Stimulated activated CD4-positive, alpha-beta T cell treated with anti-CD3 and anti-CD28 coated beads, Interleukin-1b, Interleukin-23, amount 100 ng/mL, for 1 hour (primary cell): ENCODE measurements at places on chromosomes 3 and 15.

DNA sequence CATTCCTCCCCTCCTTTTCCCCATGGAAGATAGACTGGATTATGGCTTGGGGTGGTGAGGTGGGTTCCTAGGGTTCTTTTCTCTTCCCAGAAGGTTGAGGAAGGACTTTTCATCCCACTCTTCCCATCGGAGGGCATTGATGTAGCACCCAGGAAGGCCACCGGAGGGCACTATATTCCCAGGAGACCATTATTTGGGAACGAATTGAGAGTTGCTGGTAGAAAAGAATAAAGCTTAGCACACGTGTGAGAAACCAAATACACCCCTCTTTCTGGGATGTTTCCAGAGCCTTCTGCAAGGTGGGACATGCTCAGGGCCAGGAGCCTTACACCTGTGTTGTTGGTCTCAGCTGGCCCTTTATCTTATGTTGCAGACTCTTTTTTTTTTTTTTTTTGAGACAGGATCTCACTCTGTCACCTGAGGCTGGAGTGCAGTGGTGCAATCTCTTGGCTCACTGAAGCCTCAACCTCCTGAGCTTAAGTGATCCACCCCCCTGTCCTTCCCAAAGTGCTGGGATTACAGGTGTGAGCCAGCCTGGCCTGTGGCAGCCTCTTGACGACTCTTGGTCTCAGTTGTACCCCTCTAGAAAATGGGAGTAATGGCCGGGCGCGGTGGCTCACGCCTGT lies 6.3 kb upstream of the CDC25A start:
- no peak for DNase-seq

GRCh38 chr3:15886521-15886920 lies 88.7 kb upstream of the ANKRD28 start:
- no peak for DNase-seq

DNA sequence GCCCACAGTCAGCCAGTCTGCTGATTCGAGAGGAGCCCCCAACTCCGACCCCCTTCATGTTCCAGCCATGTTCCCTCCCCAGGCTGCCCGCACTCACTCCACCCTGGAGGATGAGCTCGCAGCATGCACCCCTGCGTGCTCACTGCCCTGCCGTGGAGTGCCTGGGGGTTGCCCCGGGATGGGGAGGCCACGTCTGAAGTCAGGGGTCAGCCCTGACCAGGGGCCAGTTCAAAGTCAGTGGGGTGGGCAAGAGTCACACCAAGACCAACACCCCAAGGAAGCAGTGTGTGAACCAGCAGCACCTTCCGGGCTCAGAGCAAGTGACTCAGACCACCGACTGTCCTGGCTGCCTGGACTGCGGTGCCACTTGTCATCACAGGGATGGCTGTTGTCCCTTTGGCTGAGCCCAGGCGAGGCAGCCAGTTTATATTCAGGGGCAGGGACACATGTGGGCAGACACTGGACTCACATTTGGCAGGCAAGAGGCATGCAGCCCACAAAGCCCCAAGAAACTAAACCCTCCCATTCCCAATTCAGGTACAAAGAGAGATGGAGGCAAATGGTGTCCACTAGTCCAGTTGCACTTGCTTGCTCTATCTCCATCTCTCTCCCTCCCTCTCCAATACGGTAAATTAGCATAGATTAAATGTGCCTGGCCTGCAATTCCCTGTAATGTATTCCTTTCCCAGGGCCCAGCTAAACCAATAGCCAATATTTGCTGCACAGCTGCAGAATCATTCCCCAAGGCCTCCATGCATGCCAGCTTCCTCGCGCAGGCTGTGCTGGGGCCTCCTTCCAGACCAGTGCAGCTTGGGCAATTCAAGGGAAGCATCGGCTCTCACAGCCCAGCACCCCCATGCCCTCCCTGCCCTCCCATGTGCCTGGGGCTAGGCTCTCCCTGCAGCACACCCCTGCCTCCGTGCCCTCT lies 135.7 kb upstream of the IQSEC1 start:
- DNase-seq: no peak

GRCh38 chr3:37696661-37697060 lies 165.0 kb upstream of the CTDSPL start:
- no peak for DNase-seq

DNA sequence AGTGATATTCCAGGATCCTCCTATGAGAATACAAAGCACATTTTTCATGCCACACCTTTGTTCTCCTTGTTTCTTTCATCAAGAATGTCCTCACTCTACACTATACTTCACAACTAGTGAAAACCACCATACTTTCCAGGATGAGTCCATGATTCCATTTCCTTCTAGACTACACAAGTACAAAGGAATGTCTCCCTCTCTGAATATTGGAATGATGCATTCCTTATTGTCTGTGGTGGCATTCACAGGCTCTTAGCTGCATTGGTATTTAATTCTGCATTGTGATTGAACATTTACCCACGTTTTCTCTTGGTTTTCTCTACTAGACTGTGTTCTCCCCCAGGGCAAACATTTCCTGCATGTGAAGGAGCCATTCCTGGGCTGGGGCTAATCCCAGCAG lies 217.5 kb downstream of the RAP2B start:
- DNase-seq: no peak

DNA sequence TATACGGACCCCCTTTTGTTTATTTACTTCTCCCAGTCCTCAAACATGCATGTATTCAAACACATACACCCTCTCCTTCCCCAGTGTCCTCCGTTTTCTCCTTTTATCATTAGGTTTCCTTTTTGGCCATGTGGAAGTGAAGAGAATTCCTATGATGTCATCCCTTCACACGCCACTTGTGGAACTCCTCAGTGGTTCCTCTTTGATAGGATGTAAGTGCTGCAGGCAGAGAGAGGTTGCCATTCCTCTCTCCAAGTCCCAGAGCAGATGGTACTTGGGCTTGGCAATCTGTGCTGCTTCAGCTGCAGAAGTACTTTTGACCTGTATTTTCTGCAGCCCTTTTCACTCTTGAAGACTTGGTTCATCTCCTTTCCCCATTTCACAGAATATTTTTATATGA lies 32.9 kb upstream of the CRTC3 start:
- no peak for DNase-seq

DNA sequence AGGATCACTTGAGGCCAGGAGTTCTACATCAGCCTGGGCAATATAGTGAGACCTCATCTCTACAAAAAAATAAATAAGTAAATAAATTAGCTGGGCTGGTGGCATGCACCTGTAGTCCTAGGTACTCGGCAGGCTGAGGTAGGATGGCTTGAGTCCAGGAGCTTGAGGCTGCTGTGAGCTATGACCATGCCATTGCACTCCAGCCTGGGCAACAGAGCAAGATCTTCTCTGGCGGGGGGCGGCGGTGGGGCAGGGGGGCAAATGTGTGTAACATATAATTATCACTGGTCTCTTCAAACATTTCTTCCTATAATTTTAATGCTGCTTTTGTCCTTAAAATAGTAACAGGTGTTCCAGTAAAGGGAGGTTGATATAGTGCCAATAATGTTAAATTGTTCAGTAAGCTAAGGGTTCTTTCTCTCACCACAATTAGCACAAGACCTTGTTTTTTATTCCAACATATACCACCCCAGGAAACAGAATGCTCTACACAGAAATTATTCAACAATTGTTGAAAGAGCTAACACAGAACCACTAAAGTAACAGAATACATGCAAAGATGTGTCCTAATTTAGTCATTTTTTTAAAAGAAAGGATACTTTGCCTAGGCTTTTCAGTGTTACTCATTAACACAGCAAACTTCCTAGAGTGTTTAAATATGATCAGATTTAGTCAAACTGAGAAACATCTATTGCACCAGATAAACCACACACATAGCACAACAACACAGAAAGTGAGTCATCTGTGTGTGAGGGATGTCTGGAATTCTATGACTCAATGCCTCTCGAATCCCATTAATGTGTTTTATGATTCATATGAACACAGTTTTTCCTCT lies 29.1 kb downstream of the ANKRD28 start:
- DNase-seq: no peak

DNA sequence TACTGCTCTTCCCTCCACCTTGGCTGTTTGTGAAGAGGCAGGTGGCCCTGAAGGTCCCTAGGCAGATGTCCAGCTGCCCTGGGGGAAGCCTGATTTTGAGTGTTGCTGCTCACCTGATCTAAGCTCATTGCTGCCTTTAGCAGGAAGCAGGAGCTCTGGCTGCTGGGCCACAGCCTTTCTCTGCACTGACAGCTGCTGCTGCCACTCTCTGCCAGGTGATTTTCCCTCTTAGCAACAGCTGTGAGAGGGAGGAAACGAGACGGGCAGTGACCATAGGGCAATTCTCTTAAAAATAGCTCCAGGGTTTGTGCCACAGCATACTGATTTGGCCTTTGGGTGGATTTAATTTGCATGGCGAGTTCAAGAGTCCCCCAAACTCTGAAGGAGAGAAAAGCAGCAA lies 415.8 kb upstream of the SEMA6D start:
- no peak for DNase-seq

- DNase-seq: peak; percentile 26
Measured at GRCh38 chr3:53161820-53162671, 1.0 kb downstream of the PRKCD start.

DNA sequence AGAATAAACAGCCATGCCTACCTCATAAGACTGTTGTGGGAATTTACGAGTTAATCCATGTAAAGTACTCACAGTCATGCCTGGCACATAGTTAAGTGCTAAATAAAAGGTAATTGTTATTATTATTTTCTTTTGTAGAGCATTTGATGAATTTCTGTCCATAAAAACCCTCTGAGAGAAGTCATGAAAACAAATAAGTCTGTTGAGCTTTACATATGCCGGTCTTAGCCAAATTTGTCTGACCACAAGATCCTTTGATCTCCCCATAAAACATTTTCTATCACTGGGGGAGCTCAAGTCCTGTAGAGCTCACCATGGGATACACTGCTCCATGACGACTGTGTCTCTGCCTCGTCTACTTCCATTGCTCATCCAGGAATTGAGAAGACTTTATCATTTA lies 114.0 kb downstream of the MAGI1 start:
- DNase-seq: no peak

DNA sequence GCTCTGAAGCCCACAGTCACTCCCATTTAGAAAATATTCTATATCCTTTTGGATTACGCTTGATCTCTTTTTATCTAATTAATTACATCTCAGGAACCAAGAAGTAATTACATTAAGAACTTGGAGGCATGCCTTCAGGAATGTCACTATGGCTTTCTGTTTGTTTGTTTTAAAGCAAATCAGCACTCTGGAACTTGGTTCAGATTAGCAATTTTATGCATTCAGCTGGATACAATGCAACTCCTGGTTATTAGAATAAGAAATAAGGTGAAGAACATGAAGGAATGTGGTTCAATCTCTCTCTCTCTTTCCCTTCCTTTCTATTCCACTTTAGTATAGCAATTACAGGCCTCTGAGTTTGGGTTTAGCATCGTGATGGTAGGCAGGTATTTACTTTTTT lies 235.8 kb downstream of the FHIT start:
- DNase-seq: no peak

DNA sequence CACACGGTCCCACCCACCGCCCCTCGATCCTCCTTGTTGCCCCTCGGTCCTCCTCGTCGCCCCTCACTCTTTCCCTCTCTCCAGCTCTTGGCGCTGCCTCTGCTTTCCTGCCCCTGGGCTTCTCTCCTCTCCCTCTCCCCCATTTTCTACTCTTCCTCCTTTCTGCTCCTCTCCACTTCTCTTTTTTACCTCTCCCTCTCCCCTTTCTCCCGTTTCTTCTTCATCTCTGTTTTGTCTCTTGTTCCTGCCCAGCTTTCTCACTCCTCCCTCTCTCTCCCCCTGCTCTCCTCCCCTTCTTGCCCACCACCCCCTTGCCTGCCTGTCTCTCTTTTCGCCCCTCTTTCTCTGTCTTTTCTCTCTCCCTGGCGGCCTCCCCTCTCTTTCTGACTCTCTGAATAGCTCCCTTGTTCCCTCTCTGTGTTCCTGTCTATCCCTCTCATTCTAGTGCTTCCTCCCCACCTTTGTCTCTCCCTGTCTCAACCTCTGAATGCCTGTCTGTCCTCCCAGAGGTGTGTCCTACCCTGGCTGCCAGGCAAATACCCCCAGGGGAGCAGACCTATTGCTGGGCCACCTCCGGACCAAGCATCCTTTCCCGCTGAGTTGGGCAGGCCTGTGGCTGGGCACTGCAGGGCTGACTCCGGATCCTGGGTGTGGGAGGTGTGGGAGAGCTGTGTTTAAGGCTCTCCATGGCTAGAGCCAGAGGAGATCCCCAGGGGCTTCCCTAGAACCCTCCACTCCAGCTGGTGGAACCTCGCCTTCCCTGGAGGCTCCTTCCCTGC lies 41.0 kb downstream of the EPHB3 start:
- DNase-seq: no peak

DNA sequence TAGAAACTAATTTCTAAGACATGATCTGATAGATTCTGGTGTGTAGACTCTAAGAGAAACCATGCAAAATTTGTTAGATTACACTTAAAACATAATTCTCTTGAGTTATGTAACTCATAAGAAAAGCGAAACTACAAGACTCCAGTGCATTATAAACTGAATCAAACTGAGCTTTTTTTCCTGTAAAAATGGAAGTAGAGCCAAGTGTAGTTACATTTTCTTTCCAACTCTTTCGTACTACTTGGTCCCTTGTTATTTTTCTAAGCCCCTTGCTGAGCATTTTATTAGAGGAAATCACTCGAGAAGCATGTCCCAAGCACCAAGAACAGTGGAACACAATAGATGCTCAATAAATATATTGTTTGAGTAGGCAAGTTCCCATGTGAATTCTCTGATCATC lies 130.2 kb downstream of the GADL1 start:
- no peak for DNase-seq

DNA sequence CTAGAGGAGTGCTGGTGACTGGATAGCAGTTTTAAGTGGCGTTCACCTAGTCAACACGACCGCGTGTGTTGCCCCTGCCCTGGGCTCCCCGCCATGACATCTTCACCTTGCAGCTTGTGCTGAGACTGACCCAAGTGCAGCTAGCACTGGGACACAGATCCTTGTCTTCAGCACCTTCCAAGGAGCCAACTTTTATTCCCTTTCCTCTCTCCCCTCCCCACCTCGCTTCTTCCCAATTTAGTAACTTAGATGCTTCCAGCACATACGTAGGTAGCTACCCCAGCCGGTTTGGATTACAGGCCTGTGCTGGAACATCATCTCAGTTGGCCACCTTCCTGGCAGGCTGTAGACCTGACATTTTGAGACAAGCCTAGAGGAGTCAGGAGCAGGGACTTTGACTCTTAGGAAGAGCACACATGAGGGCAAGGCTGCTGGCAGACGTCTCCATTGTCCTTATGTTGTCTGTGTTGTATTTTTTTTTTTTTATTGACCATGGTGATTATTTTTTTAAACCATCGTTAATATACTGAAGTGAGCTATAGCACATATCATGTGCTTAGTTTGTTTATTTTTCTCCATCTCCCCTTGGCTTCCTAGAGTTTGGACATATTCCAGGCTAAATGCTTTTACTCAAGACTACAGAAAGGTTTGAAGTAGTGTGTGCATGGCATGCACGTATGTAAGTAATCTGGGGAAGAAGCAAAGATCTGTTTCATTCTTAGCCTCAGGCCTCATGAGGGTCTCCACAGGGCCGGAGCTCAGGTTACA lies 61.1 kb downstream of the AAGAB start:
- DNase-seq: no peak

GRCh38 chr3:46912986-46913385 lies 35.5 kb downstream of the PTH1R start:
- no peak for DNase-seq

- no peak for DNase-seq
Measured at GRCh38 chr3:183885766-183886165, 1.1 kb upstream of the PARL start.
